ENCODE measurements at places on chromosomes 7 and 10. TPM values are rescaled to one million over a fixed set of nuclear protein-coding genes. Genes with fewer than 3 reads are reported as not detected.

Gene GOLGA7B
- not detected for total RNA-seq

Gene ACTR3C
- 0.15 TPM for total RNA-seq

Gene FUOM
- total RNA-seq, result 24.3 TPM

Gene C10orf95
- total RNA-seq, result not detected

Gene PLAC9
- total RNA-seq, result 24.6 TPM

Gene MKX
- total RNA-seq, result 0.08 TPM

Measured in smooth muscle cell of the coronary artery (primary cell).